ENCODE measurements at places on chromosomes 7 and 10. TPM values are rescaled to one million over a fixed set of nuclear protein-coding genes. Genes with fewer than 3 reads are reported as not detected.
A peak's percentile ranks its signal among the peaks of the same experiment; 100 is the strongest.

CDH23 gene
- 0.60 TPM for polyA plus RNA-seq

GRCh38 chr7:134548877-134549276 is at the start of gene AKR1B15:
Gene AKR1B15 (plus strand): TSS chr7:134549110. CDS start chr7:134564620, 15,510 bp downstream.
- DNase-seq: no peak

- DNase-seq: no peak
Observed at GRCh38 chr10:127426746-127427145, 122.4 kb upstream of the NPS start.

DNA sequence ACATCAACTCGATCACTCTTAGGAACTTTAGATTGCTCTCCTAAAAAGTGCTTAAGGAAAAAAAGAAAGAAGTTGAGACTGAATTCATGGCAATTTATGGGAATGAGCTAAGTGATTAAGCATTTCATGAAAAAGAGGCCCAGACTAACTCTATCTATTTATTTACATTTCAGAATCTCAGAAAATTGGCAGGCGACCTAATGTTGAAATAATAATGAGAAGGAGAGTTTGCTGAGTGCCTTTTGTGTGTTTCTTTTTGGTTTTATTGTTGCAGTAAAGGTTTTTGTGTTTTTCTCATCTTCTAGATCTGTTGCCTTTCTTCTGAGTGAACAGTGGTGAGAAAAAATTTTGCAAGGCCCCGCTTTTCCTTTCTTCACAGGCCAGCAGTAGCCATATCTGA is 3.8 kb downstream of the GRK5 start:
- no peak for DNase-seq

PRKAR2B gene
- polyA plus RNA-seq: 48.8 TPM

GRCh38 chr10:30047430-30047829 is 12.0 kb downstream of the JCAD start:
- no peak for DNase-seq

- no peak for DNase-seq
Observed at GRCh38 chr7:12861070-12861469, 173.6 kb downstream of the ARL4A start.

GRCh38 chr7:17472939-17473338 is 174.5 kb downstream of the AHR start:
- DNase-seq: no peak

DNA sequence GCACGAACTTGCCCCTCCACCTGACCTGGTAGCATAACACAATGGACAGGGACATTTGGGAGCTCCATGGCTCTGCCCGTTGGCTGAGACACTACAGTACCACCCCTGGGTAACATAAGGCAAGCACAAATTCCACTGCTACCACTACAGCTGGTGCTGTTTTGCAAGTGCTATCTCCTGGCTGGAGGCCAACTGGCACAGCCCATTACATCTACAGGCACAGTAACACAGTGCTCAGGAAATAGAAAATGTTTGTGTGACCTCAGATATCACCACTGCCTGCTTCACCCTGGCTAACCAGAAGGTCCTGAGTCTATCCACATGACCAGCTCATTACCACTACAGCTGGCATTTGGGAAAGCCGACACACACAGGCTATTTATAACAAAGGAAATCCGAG is 631.1 kb upstream of the MBL2 start:
- no peak for DNase-seq

DNA sequence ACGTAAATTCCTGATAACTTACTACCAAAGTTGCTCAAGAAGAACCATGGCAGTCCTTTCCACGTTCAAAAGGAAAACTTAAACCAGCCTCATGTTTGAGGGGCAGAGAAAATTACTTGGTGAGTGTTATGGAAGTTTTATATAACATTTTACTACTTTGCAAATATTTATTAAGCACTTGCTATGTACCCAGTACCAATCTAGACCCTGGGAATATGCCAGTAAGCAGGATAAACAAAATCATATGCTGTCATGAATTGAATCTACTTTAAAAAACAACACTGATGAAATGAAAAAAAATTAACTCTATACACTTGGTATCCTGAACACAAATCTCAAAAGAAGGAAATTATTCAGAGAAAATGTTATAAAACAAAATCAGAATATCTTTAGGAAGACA is 46.1 kb downstream of the NCAPG2 start:
- DNase-seq: no peak

NKX1-2 gene
- 0.01 TPM for polyA plus RNA-seq

LIPN gene
- not detected for polyA plus RNA-seq

GRCh38 chr7:155027879-155028278 is 25.0 kb upstream of the PAXIP1 start:
- no peak for DNase-seq

CRTAC1 gene
- 22.0 TPM for polyA plus RNA-seq

DNA sequence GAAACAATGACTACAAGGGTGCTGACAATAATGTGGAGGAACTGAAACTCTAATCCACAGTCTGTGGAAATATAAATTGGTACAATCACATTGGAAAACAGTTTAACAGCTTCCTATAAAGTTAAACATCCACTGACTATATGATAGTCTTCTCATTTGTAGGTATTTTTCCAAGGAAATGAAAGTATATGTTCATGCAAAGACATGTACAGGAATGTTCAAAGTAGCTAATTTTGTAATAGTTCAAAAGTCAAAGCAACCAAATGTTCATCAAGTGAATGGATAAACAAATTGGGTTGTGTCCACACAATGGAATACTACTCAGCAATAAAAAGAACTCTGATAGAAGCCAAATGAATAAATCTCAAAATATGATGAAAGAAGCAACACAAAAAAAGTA is 626.0 kb upstream of the IGFBP3 start:
- no peak for DNase-seq

- no peak for DNase-seq
Observed at GRCh38 chr7:87213252-87213651, 6.3 kb downstream of the TMEM243 start.

NODAL gene
- polyA plus RNA-seq: 0.22 TPM

DNA sequence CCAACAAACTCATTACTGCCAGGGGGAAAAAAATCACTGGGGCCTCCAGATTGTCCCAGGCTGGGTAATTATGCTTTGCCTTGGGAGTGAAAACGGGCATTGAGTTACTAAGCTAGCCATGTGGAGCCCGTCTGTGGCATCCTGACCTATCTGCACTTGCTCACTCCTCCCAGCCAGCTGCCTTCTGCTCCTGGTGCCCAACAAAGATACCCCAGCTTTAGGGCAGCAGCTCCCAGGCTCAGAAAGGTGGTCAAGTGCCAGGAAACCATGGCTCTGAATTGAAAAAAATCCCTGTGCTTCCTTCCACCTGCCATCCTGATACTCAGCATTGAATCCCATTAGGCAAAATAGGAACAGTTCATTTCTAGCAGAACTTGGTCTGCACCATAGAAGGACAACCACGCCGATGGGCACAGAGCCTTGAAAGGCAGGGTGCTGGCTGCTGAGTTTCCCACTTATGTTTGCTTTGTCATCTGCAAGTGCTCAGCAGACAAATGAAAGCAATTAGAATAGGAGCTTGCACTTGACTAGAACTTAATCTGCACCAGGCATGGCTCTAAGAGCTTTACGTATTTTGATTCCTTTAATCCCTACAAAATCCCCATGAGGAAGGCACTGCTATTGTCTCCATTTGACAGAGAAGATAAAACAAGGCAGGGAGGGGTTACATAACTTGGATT is 42.8 kb downstream of the HSPA12A start:
- no peak for DNase-seq

CALD1 gene
- 254 TPM for polyA plus RNA-seq

GRCh38 chr10:124740369-124741280 is 3.6 kb downstream of the FAM53B start:
- DNase-seq: no peak

- DNase-seq: no peak
Observed at GRCh38 chr10:17851611-17852010, 42.5 kb downstream of the MRC1 start.

DNA sequence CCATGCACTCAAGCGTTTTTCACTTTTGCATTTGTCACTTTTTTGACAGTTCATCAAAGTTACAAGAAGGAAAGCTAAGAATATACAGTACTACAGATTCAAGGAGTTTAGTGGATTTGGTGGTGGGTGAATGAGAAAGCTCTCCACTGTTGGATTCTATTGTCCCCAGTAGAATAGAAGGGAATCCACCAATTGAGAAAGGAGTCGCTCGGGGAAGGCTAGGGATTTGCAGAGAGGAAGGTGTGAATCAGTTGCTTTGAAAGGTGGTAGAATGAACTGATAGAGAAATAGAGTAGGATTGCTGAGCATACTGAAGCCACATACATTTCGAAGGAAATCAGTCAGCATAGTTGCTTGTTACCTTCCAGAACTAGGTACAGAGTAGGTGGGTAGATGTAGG is 33.7 kb upstream of the GLCCI1 start:
- DNase-seq: no peak

TASOR2 gene
- polyA plus RNA-seq: 41.6 TPM

DNA sequence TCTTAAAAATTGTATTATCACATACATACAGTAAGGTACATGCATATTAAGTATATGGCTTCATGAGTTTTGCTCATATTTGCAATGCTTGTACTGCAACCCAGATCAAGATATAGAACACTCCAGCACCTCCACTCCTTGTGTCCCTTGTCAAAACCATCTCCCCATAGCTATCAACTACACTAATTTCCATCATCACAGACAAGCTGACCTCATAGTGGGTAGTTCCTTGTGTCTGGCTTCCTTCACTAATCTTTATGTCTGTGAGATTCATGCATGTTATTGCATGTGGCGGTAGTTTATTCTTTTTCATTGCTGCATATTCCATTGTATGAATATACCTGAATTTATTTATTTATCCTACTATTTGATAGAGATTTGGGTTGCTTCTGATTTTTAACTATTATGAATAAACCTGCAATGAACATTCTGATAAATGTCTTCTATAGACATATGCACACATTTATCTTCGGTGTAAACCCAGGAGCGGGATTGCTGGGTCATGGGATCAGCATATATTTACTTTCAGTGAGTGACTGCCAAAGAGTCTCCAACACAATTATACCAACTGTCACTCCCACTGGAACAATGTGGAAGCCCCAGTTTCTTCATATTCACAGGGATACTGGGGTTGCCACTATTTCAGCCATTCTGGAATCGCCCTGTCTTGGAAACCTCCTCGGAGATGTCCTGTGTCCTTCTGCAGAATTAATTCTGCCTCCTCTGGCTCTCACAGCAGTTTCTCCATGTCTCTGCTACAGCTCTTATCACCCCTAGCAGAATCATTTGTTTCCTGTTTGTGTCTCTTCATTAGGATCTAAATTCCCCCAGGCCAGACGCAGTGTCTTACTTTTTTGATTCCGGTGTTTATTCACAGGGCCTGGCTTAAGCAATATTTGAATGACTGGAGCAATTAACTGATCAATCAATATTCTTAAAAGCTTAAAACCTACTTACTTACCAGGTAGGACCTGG is 14.7 kb upstream of the ADAM12 start:
- no peak for DNase-seq

GRCh38 chr10:52688899-52689298 is 83.7 kb downstream of the MBL2 start:
- no peak for DNase-seq

DNA sequence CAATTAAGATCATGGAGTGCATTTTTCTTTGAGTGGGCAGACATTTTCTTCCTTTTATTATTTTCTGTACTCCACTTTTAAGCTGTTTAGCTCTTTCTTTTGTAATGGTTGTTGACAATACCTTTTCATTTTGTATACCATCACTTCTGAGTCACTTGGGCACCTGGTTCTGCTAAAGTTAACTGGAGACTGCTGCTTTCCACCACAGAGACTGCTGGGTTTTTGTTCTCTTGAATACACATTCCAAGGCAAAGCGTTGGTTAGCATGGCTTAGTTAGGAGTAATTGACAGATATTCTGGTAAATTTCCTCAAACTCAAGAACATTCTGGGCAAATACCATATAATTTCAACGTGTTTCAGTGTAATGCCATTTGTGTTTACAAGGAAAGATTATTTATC is 541.9 kb upstream of the CELF2 start:
- no peak for DNase-seq

DNA sequence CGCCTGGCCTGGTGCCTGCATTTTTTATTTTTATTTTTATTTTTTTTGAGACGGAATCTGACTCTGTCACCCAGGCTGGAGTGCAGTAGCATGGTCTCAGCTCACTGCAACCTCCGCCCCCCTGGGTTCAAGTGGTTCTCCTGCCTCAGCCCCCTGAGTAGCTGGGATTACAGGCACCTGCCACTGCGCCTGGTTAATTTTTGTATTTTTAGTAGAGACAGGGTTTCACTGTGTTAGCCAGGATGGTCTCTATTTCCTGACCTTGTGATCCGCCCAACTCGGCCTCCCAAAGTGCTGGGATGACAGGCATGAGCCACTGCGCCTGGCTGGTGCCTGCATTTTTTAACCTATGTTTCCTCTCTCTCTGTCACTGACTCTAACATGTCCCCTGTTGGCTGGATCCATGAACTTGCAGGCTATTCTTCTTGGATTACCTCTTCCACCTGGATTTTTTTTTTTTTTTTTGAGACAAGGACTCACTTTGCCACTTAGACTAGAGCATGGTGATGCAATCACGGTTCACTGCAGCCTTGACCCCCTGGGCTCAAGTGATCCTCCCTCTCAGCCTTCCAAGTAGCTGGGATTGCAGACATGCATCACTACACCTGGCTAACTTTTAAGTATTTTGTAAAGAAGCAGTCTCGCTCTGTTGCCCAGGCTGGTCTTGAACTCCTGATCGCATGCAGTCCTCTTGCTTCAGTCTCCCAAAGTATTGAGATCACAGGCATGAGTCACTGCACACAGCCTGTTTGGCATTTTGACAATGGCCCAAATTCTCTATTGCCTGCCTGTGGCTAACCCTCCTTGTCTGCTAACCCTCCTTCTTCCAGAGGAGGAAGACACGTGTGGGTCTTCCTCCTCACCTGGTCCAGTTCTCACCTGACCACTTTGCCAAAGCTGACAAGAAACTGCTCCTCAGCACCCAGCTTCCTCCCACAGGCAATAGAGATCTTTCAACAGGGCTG is 23.0 kb upstream of the PRPF18 start:
- no peak for DNase-seq

GRCh38 chr7:39754326-39755120 is 131.2 kb downstream of the RALA start:
- DNase-seq: peak; percentile 38

DNA sequence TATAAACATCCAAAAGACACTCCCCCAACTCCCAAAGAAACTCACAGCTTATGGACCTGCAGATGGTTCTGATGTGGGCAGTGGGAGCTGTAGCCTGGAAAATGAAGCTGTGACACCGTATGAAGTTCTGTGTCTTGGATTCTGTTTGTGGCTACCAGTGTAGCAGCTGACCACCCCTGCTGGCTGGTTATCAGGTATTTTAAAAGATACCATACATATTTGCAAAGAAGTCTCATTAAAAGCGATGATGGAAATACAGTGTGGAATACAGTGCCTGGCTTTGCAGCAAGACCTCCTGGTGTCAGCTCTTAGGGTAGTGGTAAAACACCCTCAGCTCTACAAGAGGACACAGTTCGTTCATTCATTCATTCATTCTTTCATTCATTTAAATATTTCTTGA is 194.3 kb upstream of the PRKCQ start:
- DNase-seq: no peak

- DNase-seq: no peak
Observed at GRCh38 chr7:47638679-47639315, 56.9 kb upstream of the TNS3 start.

DNA sequence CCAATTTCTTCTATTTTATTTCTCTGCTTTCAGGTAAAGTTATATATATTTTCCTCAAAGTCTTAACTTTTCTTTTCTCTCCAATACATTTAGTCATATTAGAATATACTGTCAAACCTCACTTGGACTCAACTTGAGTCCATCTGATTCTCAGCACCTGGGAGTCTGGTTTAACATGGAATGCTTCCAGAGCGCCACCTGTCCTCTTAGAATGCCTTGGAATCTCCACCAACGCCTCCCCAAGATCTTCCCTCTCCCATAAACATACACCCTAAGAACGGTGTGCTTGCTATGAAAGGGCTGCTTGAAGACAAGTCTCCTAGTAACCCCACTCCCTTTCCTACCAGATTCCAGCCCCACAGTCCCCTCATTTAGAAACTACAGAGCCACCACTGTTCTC is 229.1 kb upstream of the MKLN1 start:
- DNase-seq: no peak

PKD1L1 gene
- polyA plus RNA-seq: 0.73 TPM

Measured in right renal pelvis (tissue), 4 donors.